ENCODE measurements at places on chromosomes 6 and 20.

DNA sequence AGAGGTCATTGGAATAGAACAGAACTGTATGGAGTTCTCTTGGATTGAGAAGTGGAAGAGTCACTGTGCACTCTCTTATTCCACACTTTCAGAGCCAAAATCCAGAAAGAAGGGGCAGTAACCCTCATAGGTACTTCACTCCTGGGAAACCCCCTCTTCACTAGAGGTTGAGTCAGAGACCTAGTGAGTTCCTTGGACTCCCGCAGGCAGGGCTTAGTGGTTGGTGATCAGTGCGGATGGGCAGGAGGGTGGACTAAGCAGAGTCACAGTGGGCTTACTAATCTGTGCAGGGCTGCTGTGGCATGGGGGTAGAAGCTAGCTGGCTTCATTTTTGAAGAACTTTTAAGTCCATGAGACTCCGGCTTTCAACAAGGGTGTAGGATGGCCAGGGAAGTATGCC lies 95.0 kb upstream of the MLN start:
- no peak for DNase-seq

DNA sequence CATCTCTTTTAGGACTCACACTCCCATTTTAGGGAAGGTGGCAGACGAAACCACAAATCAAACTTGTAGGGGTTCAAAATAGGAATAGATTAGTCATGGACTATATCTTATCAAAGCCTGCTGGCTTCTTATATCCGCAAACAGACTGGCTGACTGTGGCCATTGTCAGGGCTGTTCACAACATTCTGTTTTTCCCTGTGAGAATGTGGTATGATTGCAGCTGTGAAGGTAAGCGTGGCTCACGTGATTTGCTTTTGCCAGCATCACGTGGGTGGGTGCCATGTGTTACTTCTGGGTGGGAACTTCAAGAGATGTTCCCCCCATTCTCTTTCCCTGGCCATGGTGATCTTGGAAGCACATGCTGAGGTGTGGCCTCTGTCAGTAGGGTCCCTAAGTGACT lies 5.9 kb downstream of the IP6K3 start:
- no peak for DNase-seq

- no peak for DNase-seq
Measured at GRCh38 chr6:127893541-127893940, 7.3 kb downstream of the THEMIS start.

GRCh38 chr6:63897459-63897858 lies 261.9 kb downstream of the PHF3 start:
- no peak for DNase-seq

DNA sequence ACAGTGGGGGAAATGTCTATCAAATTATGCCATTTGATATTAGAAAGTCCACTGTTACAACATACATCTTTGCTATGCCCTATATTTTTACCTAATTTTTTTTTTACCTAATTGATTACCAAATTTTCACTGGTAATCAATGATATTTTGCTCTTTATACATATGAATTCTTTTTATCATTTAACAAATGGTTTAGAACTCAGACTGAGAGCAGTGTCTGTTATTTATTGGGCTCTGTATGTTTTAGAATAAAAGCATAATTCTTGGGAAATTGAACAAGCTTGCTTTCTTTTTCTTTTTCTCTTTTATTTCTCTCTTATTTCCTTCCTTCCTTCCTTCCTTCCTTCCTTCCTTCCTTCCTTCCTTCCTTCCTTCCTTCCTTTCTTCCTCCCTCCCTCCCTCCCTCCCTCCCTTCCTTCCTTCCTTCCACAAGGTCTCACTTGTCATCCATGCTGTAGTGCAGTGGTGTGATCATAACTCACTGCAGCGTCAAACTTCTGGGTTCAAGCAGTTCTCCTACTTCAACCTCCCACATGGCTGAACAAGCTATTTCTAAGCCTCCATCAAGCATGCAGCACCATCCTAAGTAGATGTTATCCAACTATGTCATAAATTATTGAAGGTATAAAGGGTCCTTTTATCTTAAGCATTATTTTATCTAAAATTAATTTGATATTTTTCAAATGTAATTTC lies 911.7 kb upstream of the CITED2 start:
- no peak for DNase-seq

All from nucleus accumbens (tissue), 56 donors.